Endodermal cell (in vitro differentiated cells): ENCODE measurements at places on chromosomes 3 and 15.

- DNase-seq, result no peak
Measured at GRCh38 chr3:61594964-61595285, 33.6 kb downstream of the PTPRG start.

DNA sequence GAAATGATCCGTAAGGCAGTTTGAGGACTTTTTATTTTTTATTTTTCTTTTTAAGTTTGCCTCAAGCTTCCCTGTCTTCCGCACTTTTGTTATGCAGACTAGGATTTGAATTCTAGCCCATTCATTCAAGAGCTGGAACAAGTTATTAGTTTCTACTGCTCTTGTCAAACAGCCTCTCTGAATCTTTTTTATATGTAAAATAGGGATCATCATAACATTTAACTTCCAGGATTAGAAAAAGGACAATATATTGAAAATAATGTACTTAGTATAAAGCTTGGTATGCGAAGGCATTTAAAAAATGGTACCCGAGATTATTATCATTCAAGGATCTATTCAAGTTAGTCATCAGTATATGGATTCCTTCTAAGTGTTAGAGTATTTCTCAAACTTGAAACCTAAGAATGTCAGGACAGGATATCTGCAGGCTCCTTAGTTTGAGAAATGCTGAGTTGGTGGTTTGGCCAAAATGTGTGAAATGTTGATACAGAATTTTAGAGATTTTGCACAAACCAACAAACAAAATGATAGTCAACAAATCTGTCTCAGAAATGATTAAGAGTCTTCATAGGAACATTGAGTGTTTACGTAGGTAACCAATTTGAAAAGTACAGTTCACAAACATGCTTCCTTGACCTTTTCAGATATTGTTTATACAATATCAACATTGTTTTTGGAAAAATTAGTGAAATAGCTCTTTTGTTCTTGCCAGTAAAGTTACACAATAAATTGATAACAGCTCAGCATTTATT lies 40.5 kb upstream of the IGSF10 start:
- DNase-seq, result no peak

- DNase-seq, result peak; percentile 73
Measured at GRCh38 chr3:10546181-10546624, 40.8 kb upstream of the ATP2B2 start.

- DNase-seq, result no peak
Measured at GRCh38 chr15:57112178-57112577, 193.7 kb downstream of the TCF12 start.

DNA sequence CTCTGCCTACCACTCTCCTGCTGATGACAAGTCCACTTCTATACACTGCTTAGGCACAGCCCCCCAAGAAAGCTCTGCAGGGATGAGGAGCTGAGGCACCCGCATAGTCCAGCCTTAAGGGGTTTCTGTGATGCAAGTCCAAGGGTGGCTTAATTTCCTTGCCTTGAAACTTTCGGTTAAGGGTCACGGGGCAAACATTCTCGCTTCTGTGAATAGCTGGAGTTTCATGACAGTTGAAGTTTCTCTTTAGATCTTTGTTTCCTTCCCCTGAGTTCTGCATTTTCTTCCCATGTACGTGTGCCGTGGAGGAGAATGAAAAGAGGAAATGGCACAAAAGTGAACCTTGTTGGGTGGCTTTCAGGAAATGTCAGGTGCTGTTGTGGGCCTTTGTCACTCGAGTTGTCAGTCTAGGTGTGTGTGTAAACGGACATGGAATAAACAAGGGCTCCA lies 7.0 kb downstream of the GPR160 start:
- no peak for DNase-seq

DNA sequence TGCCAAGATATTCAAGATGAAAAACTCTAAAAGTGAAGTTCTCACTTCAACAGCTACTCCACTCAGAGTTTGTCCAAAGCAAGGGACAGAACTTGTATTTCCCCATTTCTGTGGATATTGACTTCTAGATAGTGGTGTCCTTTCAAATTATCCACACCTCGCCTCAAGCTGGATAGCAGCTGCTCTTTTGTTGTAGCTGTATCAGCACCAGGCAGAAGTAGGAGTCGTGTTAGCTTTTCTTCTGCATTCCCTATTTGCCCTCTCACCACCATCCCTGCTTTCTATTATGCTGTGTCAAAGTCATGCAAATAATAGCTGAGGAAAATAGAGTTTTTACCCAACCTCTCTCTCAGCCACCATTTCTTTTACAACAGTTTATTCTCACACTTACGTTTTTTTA lies 303.8 kb downstream of the EPHA3 start:
- no peak for DNase-seq

GRCh38 chr15:36609793-36610192 lies 30.4 kb downstream of the CDIN1 start:
- DNase-seq, result no peak

- no peak for DNase-seq
Measured at GRCh38 chr3:132787616-132788300, 65.5 kb upstream of the NPHP3 start.

GRCh38 chr3:13857702-13858380 lies 22.0 kb downstream of the WNT7A start:
- DNase-seq, result no peak

- no peak for DNase-seq
Measured at GRCh38 chr3:13584901-13585300, 36.0 kb downstream of the FBLN2 start.

GRCh38 chr15:60442031-60442650 lies 36.8 kb downstream of the ICE2 start:
- no peak for DNase-seq

DNA sequence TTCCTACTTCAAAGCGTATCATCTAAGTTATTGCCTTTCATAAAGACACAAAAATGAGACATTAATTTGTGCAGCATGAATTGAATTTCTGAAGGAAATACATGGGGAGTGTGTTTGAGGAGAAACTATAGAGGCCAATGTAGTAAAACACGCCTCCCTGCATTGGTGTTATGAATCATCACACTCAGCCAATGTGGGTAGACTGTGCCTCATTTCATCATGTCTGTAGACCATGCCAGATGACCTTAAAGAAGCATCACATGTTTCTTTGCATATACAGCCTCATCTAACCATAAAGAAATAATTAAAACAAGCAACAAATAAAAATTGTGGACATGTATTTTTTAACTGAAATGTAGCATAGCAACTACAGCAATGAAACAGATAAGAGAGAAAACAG lies 486.0 kb upstream of the ADAMTS9 start:
- no peak for DNase-seq

- peak; percentile 63 for DNase-seq
Measured at GRCh38 chr3:38165722-38166387, 518 bp downstream of the OXSR1 start.

DNA sequence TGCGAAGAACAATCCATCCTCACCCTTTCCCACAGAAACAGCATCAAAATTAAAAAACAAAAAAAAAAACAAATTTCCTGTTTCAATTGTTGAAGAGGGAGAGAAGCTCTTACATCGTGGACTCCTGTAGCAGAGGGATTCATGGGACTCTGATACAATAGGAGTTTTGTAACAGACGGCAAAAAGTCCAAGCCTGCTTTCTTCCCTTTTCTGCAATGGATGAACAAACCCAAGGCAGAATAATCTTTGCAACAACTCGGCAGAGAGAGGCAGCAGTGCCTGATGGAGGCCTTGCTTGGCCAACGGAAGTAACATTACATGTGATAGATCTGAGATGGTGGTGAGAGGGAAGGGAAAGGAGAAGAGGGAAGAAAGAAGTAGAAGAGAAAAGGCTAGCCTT lies 26.9 kb downstream of the CCR4 start:
- DNase-seq, result no peak

- DNase-seq, result no peak
Measured at GRCh38 chr15:69094124-69094921, 66.1 kb upstream of the GLCE start.

GRCh38 chr3:154884952-154885351 lies 195.2 kb upstream of the MME start:
- DNase-seq, result no peak

DNA sequence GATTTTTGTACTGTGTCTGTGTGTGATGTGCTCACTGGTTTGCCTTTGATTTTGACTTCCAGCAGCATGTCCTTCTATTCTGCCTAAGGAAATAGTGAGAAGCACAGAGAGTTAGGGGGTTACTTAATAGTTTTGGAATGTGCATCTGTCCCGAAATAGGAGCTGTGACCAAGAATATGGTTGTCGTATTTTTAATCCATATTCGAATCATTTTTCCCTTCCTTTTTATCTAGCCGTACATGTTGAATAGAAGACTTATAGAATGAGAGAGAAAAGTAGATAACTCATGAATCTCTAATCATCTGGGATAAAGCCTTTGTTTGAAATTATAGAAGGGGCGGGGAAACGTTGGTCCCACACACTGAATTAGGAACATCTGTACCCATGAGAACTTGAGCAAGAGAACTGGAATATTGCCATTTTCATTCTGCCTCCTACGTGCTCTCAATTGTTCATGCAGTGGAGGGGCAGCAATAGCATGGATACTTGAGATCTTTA lies 23.6 kb downstream of the CRTC3 start:
- no peak for DNase-seq

GRCh38 chr3:30492322-30493192 lies 113.8 kb upstream of the TGFBR2 start:
- DNase-seq, result no peak

DNA sequence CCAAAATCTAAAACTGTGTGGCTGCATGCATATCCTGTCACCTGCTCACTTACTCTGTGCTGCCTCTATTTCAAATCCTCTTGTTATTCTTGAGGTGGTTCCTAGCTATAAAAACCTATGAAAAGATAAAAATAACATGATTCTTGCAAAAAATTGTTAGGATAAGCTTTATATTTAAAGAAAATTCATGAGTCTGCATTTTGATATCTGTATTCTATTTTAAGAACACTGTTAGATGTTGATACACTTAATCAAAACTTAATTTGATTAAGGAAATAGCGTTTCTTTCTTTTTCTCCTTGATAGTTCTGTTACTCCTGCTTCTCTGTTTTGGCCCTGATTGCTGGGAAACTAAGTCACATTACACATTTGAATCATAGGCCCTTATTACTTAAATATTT lies 22.5 kb downstream of the STT3B start:
- DNase-seq, result no peak

DNA sequence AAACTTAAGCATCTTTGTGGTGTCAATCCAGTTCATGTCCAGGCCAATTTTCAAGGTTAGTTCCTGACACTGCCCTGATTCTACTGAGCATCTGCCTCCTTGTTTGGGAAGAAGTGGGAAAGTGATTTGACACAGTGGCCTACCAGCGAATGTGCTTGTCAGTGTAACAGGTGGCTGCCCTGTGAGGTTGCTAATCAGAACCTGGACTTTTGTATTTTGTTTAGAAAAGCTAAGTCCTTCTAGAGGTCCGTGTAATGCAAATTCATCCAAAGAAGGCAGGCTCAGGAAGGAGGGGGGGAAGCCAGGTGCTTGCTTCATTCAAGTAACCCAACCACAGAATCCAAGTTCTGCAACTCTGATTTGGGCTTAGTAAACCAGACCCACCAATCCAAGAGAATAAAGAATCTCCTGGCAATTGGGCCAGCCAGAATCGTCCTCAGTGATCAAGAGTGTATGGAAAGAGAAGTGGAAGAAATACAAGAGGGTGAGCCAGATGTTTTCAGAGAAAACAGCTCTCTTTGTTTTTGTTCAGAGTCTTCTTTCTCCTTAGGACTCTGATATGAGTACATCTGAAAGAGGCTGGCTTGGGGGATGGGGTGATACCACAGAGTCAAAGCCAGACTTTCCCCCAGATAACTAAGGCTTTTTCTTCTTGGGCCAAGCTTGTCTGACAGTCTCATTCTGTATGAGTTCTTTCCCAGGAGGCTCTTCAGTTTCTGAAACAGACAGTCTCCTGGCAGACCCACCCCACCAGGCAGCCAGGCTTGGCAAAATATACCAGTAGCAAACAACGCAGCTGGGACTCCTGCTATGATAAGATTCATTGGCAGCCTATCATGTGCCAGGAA lies 508.9 kb upstream of the TBL1XR1 start:
- DNase-seq, result no peak

GRCh38 chr3:139127101-139127500 lies 82.4 kb upstream of the PRR23C start:
- DNase-seq, result no peak

DNA sequence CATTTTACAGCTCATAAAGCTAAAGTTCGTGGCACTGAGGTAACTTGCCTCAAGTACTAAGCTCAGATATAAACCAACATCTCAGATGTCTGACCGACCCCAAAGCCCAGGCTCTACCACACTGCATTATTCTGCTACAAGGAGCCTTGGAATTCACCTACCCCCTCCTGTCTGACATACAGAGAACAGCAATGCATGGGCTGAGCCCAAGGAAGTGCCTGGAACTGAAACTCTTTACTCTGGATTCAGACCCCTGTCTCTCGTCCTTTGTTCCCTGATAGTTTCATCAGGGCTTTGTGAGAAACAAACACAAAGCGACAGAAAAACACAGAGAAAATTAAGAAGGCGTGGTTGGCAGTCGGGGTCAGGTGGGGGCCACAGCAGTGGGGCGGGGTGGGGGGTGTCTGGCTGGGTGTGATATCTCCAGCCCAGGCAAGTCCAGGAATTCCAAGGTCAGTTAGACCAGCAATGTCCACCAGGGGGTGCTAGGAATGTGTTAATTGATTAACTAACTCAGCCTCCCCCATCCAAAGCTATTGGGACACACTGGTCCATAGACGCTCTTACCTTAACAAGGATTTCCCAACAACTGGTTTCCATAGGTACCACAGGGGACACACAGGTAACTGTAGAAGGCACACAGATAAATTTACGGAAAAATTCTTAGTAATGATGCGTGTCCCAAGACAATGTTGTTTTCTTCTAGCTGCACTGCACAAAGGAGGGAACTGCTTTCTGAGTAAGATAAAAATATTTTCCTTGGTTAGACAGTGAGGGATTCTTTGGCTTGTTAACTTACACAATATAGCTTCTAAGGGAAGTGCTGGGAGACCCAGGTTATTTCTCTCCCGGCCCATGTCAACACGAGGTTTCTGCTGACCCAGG lies 18.8 kb upstream of the SSUH2 start:
- DNase-seq, result peak; percentile 97

- DNase-seq, result peak; percentile 62
Measured at GRCh38 chr3:12471241-12471640, 13.0 kb upstream of the TSEN2 start.

GRCh38 chr3:124815781-124816180 lies 71.4 kb downstream of the ITGB5 start:
- no peak for DNase-seq

DNA sequence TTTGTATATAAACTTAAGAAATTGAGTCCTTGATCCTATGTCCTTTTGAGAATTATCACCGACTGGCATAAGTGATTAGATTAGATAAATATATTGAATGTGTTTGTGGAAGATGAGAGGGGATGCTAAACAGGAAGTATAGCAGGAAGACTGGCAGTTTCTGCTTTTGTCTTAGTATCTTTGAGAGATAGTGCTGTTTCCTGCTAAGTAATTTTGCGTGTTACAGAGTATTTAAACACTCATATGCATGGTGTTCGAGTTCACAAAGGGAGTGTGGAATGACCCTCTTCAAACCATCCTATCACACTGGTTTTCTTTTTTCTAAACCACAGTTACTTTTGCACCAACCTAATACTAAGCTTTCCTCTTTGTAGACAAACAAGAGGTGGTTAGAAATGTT lies 106.0 kb downstream of the KLHL25 start:
- DNase-seq, result no peak

DNA sequence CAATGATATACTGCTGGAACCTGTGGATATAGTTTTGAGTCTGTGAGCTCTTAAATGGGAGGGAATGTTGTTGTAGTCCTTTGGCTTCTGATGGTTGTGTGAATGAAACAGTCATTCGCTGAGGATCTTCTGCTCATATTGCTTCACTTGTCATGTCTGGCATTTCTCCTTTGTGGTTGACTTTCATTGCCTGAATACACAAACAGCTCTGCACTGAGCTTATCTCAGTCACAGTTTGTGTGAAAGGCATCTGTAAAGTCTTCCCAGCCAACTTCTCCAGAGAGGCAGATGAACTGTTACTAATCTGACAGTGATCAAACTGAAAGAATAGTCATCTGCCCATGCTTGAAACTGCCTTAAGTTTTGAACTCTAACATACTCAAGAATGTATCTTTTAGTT lies 59.8 kb downstream of the TMED3 start:
- DNase-seq, result peak; percentile 70
